Uterus (tissue), 4 donors: ENCODE measurements at places on chromosomes 13 and 19. TPM values are rescaled to one million over a fixed set of nuclear protein-coding genes. Genes with fewer than 3 reads are reported as not detected.

DNA sequence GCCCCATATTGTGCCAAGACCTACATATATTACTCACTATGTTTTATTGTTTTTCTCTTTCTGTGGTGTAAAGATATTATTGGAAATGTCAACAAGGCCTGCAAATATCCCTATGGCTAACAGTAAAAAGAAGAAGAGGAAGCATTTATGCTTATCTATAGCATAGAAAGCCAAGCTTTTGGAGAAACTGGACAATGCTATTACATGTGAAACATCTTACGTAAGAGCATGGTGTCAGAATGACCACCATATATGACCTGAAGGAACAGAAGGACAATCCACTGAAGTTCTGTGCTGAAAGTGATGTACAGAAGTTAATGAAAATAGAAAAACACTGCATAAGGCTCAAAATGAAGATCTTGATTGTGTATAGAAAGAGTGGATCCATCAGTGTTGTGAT, 145.2 kb downstream of the KCTD12 start:
- no peaks in the 10 kb centered on the region for H3K36me3 ChIP-seq
- no peak for DNase-seq
- H3K4me3 ChIP-seq, result no peak overlapping the region

DNA sequence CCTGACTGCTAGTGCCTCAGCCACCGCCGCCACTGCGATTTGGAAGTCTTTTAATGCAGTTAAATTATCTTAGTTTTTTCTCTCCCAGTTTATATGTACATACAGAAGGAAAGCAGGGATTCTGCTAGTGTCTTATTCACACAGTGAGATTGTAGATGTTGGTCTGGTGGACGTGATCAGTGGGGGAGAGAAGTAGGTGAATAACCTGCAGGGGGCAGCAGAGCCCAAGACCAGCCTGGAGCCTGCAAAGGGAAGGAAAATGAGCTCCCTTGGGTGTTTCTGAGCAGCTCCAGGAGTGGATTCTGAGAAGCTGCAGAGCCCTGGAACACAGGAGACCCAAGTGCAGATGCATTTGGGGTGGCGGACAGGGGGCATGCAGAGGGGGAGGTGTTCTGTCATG, 26.3 kb downstream of the ZNF844 start:
- H3K4me3 ChIP-seq, result no peak overlapping the region
- no peaks in the 10 kb centered on the region for H3K27me3 ChIP-seq
- DNase-seq, result peak; percentile 52

DNA sequence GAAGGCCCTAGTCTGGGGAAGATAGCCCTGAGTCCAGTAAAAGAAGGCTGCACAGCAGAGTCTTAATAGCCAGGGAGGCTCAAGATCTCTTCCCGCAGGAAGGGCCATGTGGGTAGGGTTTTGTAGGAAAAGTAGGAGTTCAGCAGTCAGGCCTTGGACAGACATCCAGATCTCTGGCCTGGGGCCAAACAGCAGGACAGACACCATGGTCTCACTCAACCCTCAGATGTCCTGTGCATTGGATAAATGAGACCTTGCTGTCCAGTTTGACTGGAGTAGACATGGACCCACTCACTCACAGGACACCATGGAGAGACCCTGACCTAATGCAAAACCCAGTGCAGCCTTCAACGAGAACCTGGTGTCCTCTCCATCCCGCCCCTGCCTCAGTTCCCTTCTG, 3.9 kb downstream of the OCEL1 start:
- no peak overlapping the region for H3K27ac ChIP-seq
- no peaks in the 10 kb centered on the region for H3K4me1 ChIP-seq
- no peaks in the 10 kb centered on the region for H3K27me3 ChIP-seq
- no peak overlapping the region for H3K4me3 ChIP-seq
- no peak for DNase-seq
- H3K36me3 ChIP-seq, result no peaks in the 10 kb centered on the region

DNA sequence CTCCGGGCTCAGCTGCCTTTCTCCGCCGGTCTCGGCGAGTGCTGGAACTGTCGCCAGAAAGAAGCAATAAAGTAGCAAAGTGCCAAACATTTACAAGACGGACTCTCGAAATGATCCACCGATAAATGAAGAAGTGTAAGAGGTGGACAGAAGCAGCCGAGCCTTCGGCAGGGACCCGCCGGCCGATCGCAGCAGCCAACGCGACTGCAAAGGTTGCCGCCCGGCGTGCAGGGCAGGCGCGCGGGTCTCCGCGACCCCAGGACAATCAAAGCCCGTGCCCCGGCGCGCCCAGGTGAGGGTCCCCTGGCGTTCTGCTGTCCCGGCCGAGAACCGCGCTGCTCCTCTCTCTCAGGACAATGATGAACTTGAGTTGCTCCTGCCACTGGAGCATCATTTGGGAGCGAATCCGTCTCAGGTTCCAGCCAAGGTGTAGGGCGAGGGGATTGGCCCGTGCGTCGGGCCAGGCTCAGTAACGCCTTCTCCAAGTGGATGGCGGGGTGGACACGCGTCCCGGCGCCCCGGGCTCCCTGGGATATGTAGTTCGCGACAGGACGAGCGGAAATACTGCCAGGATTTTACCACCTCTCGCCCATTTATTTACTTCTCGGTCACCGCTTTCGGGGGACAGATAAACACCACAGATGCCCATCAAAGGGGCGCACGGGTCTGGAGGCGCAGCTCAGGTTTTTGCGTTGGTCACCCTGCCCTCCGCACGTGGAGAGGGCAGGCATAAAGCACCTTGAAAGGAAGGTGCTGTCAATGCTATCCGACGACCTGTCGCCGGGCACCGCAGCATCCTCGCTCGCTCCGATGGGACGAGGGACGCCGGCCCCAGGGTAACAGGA, at the start of the genes BIVM and POGLUT2:
Gene BIVM, plus strand, starts transcription at position 539 of the 845 bp plus-strand sequence. CDS start 8,149 bp downstream, outside the sequence.
Gene POGLUT2, minus strand, starts transcription at position 396 of the 845 bp plus-strand sequence. Its CDS starts 306 bp downstream, at position 90.
- peak within 1 kb of the TSS; percentile 93 for H3K4me3 ChIP-seq
- no peaks in the 10 kb centered on the region for H3K36me3 ChIP-seq
- H3K4me1 ChIP-seq, result no peaks in the 10 kb centered on the region
- H3K27ac ChIP-seq, result peak within 1 kb of the TSS; percentile 77
- H3K27me3 ChIP-seq, result no peaks in the 10 kb centered on the region

DNA sequence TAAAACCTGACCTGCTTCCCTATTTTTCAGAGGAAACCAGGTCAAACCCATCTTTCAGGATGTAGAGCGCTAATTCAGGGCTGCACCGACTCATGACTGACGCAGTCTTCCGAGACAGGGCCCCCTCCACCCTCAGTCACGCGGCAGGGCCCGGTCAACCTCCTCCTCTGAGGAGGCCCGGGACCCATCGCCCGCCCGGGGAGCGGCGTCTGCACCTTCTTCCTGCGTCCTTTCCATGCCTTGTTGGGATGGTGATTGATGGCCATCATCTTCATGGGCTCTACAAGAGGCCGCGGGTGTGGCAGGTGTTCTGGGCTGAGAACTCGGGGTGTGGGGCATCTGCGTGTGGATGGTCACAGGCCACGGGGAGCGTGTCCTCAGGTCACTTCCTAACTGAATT, 26.0 kb downstream of the GRTP1 start:
- no peak for DNase-seq
- no peaks in the 10 kb centered on the region for H3K36me3 ChIP-seq
- no peak overlapping the region for H3K4me3 ChIP-seq
- no peak overlapping the region for H3K27ac ChIP-seq

DNA sequence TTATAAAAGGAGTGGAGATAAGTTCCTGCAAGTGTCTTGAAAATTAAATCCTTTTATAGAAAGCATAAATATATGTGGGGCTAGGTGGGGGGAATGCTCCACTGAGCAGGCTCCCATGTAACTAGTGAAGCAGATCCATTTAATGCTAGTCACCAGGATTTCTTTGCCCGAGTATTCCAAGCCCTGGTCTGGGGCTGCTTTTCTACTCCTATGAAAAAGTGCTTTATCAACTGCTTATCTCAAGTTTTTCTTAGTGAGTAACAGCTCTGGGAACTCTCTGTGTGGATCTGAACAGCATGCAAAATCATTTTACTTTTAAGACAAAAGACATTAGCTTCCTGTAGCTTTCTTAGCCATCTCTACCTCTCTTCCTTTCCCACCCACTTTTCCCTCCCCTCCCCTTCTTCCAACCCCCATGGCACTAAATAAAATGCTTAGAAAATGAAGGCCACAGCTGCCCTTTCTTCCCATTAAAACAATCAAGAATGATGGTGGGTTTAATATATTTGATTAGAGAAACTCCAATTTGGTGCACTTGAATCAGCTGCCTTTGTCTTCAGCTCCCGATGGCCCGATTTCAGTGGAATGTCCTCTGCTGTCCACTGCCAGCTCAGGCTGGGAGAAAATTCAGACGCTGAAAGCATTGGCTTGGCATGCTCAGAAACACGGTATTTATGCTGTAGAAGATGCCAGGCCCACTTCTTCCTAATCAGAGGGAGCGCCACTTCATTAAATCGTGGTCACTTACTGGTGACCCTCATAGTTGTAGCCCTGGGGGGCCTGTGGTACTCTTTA, 475.1 kb downstream of the FOXO1 start:
- no peaks in the 10 kb centered on the region for H3K27me3 ChIP-seq
- H3K27ac ChIP-seq, result peak overlapping the region; percentile 83
- no peak for DNase-seq

DNA sequence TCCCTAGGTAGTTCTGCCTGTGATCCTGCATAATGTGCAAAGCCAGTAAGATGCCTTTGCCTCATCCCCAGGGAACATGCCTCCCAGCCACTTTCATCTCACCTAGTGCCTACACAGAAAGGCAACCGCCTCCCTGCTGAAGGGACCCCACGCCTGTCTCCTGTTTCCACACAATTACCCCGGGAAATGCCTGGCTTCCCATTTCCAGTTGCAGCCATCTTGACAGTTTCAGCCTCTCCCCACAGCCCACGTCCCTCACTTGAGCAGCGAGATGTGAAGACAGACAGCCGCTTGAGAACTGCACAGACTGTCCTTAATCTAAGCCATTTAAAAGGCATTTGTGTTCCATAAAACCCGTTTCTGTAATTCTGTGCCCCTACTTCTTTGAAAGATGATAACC, 4.7 kb upstream of the UQCRFS1 start:
- H3K4me3 ChIP-seq, result no peak overlapping the region
- H3K4me1 ChIP-seq, result no peaks in the 10 kb centered on the region
- no peak for DNase-seq
- H3K27ac ChIP-seq, result no peak overlapping the region
- H3K36me3 ChIP-seq, result no peaks in the 10 kb centered on the region
- no peaks in the 10 kb centered on the region for H3K27me3 ChIP-seq

The TMC4 gene
- 3.0 TPM for total RNA-seq

The HS6ST3 gene
- 3.8 TPM for total RNA-seq

DNA sequence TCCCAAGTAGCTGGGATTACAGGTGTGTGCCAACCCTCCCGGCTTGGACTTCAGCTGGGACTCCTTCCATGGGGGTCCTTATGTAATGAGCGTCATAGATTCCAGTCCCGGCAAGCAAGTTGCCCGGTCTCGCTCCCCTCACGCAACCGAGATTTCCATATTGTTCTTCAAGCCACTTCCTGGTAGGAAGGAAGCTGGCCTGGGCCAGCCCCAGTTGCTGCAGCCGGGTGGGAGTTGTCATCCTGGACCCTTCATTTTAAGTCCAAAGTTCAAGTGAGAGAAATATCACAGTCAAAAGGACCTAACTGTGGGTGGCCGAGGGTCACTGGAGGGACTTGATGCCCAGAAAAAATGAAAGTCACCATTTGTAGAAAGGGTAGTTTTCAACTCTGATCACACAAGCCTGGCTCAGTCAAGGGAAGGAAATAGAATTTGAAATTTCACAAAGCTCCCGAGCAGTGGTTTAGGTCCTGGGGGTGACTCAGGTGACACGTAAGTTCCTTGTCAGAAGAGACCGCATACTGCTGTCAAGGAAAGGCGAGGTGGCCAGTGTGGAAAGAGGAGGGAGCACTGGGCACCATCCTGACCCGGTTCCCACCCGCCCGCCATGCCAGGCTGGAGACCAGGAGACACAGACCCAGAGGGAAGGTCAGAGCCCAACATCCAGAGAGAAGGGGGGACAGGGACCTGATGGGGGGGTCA, 5.3 kb downstream of the FGF21 start:
- H3K36me3 ChIP-seq, result no peaks in the 10 kb centered on the region
- H3K27ac ChIP-seq, result peak overlapping the region; percentile 35
- no peaks in the 10 kb centered on the region for H3K4me1 ChIP-seq
- no peaks in the 10 kb centered on the region for H3K27me3 ChIP-seq
- no peak overlapping the region for H3K4me3 ChIP-seq

GRCh38 chr13:28421676-28422410, 73.1 kb downstream of the FLT1 start:
- no peak overlapping the region for H3K4me3 ChIP-seq
- H3K36me3 ChIP-seq, result no peaks in the 10 kb centered on the region
- DNase-seq, result no peak
- H3K27me3 ChIP-seq, result no peaks in the 10 kb centered on the region
- H3K4me1 ChIP-seq, result no peaks in the 10 kb centered on the region

DNA sequence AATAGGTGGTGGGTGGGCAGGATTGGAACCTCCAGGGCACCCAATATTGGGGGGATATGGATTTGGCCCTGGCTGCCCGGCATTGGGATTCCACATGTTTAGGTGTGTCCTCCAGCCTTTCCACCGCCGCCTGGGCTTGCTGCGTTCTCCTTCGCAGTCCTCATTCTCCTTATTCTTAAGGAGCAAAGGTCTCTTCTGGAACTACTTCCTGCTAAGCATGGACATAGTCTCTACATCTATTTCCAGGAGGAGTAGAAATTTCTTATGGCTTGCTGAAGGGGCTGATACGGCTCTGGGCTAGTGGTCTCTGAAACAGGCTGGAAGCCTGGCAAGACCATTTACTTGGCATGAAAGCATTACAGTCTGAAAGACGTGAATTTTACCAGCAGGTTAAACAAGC, 9.2 kb upstream of the FCGBP start:
- no peak overlapping the region for H3K4me3 ChIP-seq
- H3K4me1 ChIP-seq, result no peaks in the 10 kb centered on the region
- no peak overlapping the region for H3K27ac ChIP-seq
- DNase-seq, result no peak

DNA sequence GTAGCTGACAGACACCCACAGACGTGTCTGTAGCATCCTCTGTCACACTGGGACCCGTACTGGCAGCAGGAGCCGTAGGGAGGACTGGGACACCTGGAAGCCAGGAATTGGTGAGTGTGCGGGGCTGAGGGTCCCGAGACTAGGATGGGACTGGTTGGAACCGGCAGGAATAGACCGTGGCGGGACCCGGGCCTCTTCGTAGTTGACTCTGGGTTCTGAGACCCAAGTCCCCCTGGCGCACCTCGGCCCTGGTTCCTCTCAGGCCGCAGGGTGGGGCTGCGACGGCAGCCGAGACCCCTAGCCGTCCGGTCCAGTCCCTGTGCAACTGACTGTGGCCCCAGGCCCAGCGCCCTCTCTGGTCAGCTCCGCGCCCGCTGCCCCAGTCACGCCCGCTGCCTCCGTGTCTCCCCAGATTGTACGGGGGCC, 64.7 kb downstream of the ZNF823 start:
- H3K4me3 ChIP-seq, result peak overlapping the region; percentile 26
- no peaks in the 10 kb centered on the region for H3K4me1 ChIP-seq
- no peaks in the 10 kb centered on the region for H3K27me3 ChIP-seq
- H3K36me3 ChIP-seq, result no peaks in the 10 kb centered on the region
- no peak for DNase-seq
